ENCODE measurements at places on chromosomes 4 and X. TPM values are rescaled to one million over a fixed set of nuclear protein-coding genes. Genes with fewer than 3 reads are reported as not detected.

Gene CT47B1
- not detected for total RNA-seq

Gene XAGE1B
- not detected for total RNA-seq

Gene ASMT
- total RNA-seq = not detected

Gene CAMK2D
- 35.5 TPM for total RNA-seq

Gene HTT
- total RNA-seq = 65.8 TPM

Gene PSAPL1
- total RNA-seq = not detected

Gene STOX2
- total RNA-seq = not detected

Gene BST1
- total RNA-seq = 0.78 TPM

Gene USP51
- 2.0 TPM for total RNA-seq

Gene MAMLD1
- total RNA-seq = 2.5 TPM

Gene ARHGAP36
- total RNA-seq = not detected

Gene PLS3
- total RNA-seq = 0.53 TPM

Gene SRD5A3
- 6.0 TPM for total RNA-seq

Gene OPHN1
- total RNA-seq = 0.09 TPM

Gene TCP11X2
- total RNA-seq = not detected

Gene GLRA2
- total RNA-seq = not detected

Gene GLRB
- not detected for total RNA-seq

Gene IL2
- 1.7 TPM for total RNA-seq

Gene ZCCHC13
- total RNA-seq = not detected

Gene SMIM10L2A
- 1.8 TPM for total RNA-seq

Gene DKC1
- 70.5 TPM for total RNA-seq

Gene ETDB
- total RNA-seq = not detected

Gene GUCY1A1
- not detected for total RNA-seq

Gene PDGFC
- not detected for total RNA-seq

Gene DIPK2B
- not detected for total RNA-seq

Gene TMEM150C
- not detected for total RNA-seq

Gene NWD2
- not detected for total RNA-seq

Gene CPZ
- total RNA-seq = not detected

Gene KLHL13
- 0.47 TPM for total RNA-seq

Gene ARL9
- total RNA-seq = 0.44 TPM

Gene TLR3
- total RNA-seq = 1.1 TPM

Gene CXorf66
- not detected for total RNA-seq

Gene PRR32
- not detected for total RNA-seq

Gene ITM2A
- 84.6 TPM for total RNA-seq

Gene EREG
- not detected for total RNA-seq

Gene TMEM31
- total RNA-seq = not detected

Gene FAT4
- total RNA-seq = 0.06 TPM

Gene COX7B2
- total RNA-seq = not detected

Gene PPEF2
- total RNA-seq = 0.17 TPM

Gene RIBC1
- 1.4 TPM for total RNA-seq

Gene GRXCR1
- not detected for total RNA-seq

Gene CWH43
- not detected for total RNA-seq

Gene MAGEA11
- total RNA-seq = not detected

Data from activated naive CD8-positive, alpha-beta T cell treated with anti-CD3 and anti-CD28 coated beads, Interleukin-2, amount 10 ng/mL, durations not matched to agents 7 days and 5 days (primary cell).